ENCODE measurements at places on chromosomes 1 and 21.

DNA sequence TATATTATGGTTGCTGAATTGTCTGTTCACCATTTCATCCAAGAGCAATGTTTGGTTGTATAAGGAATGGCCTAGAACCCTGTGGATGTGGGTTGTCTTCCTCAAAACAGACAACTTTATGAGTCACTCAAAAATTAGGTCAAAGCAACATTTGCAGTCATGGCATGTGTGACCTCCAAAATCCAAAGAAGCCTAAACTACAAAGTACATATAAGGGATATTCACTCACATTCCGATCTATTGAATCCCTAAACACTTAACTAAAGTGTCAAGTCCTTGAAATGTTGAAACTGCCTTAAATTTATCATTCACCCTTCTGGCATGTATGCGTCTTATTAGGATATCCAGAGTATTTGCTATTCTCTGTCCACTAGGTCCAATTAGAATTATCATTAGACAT lies 491.5 kb downstream of the NUF2 start:
- no peak overlapping the region for H3K4me3 ChIP-seq
- DNase-seq: no peak
- H3K27ac ChIP-seq: no peak overlapping the region
- H3K4me1 ChIP-seq: no peaks in the 10 kb centered on the region
- no peaks in the 10 kb centered on the region for H3K36me3 ChIP-seq
- H3K27me3 ChIP-seq: no peaks in the 10 kb centered on the region

DNA sequence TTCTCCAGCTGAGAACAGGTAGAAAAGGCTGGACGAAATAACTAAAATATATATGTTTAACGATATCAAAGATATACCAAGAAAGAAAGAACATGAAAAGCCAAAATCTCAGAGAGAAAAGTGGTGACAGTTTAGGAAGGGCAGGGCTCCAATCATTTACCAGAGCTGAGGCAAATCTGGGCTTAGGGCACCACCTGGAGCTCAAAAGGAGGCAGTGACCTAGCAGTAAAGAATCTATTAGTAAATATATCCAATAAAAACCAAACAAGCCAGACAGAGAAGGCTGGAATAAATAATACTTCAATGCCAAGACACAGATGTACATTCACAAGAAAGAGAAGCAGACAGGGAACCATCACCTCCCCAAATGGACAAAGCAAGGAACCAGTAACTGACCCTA lies 43.5 kb downstream of the CHIA start:
- H3K27ac ChIP-seq: no peak overlapping the region
- no peak overlapping the region for H3K4me3 ChIP-seq
- peak; percentile 60 for DNase-seq
- H3K27me3 ChIP-seq: no peaks in the 10 kb centered on the region
- no peaks in the 10 kb centered on the region for H3K4me1 ChIP-seq
- no peaks in the 10 kb centered on the region for H3K36me3 ChIP-seq

- no peaks in the 10 kb centered on the region for H3K36me3 ChIP-seq
- no peak overlapping the region for H3K4me3 ChIP-seq
- H3K27me3 ChIP-seq: peaks cover 13% of the 10 kb centered on the region
- no peak for DNase-seq
- no peaks in the 10 kb centered on the region for H3K4me1 ChIP-seq
Observed at GRCh38 chr1:206065547-206066145, 12.7 kb downstream of the RHEX start.

- H3K27me3 ChIP-seq: no peaks in the 10 kb centered on the region
- no peak overlapping the region for H3K4me3 ChIP-seq
- H3K27ac ChIP-seq: no peak overlapping the region
- DNase-seq: no peak
- H3K36me3 ChIP-seq: no peaks in the 10 kb centered on the region
- peaks cover 34% of the 10 kb centered on the region for H3K4me1 ChIP-seq
Observed at GRCh38 chr1:173009597-173009996, 41.1 kb downstream of the TNFSF18 start.

- no peak overlapping the region for H3K4me3 ChIP-seq
- H3K36me3 ChIP-seq: no peaks in the 10 kb centered on the region
- peaks cover 3% of the 10 kb centered on the region for H3K4me1 ChIP-seq
- DNase-seq: no peak
Observed at GRCh38 chr1:151892190-151892589, 17.1 kb downstream of the THEM4 start.

DNA sequence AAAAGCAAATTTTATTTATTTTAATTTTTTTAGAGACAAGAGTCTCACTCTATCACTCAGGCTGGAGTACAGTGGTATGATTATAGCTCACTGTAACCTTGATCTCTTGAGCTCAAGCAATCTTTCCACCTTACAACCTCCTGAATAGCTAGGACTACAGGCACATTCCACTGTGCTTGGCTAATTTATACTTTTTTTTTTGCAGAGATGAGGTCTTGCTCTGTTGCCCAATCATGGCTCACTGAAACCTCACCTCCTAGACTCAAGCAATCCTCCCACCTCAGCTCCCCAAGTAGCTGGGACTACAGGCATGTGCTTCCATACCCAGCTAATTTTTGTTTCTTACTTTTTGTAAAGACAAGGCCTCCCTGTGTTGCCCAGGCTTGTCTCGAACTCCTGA lies 49.5 kb downstream of the DR1 start:
- H3K4me3 ChIP-seq: no peak overlapping the region
- H3K4me1 ChIP-seq: no peaks in the 10 kb centered on the region
- no peaks in the 10 kb centered on the region for H3K27me3 ChIP-seq
- no peak overlapping the region for H3K27ac ChIP-seq
- no peaks in the 10 kb centered on the region for H3K36me3 ChIP-seq
- no peak for DNase-seq

- H3K27ac ChIP-seq: no peak overlapping the region
- H3K27me3 ChIP-seq: no peaks in the 10 kb centered on the region
- no peak for DNase-seq
- no peaks in the 10 kb centered on the region for H3K4me1 ChIP-seq
Observed at GRCh38 chr21:35150562-35151226, 101.6 kb upstream of the RUNX1 start.

- H3K27me3 ChIP-seq: no peaks in the 10 kb centered on the region
- no peak overlapping the region for H3K27ac ChIP-seq
- no peak for DNase-seq
- peaks cover 48% of the 10 kb centered on the region for H3K36me3 ChIP-seq
- no peaks in the 10 kb centered on the region for H3K4me1 ChIP-seq
- no peak overlapping the region for H3K4me3 ChIP-seq
Observed at GRCh38 chr1:229440851-229441537, 7.1 kb upstream of the ACTA1 start.

DNA sequence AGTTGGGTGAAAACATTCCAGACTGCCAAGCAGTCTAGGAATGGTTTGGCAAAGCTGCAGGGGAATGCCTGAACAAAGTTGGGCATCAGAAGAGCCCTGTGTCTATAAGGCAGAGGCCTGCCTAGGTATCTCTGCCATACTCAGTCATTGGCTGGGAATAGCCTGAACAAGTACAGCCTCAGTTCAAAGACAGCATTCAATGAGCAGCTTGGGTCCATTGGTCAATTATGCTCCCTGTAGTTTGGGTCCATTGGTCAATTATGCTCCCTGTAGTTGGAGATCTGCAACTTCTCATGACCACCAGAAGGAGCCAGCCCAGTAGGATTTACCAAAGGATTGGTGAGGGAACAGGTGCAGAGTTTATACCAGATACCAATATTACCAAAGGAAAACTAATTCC lies 31.6 kb downstream of the FMO3 start:
- no peaks in the 10 kb centered on the region for H3K36me3 ChIP-seq
- H3K4me3 ChIP-seq: no peak overlapping the region
- no peak overlapping the region for H3K27ac ChIP-seq
